Mesothelial cell of epicardium (in vitro differentiated cells): ENCODE measurements at places on chromosomes 3 and 15. TPM values are rescaled to one million over a fixed set of nuclear protein-coding genes. Genes with fewer than 3 reads are reported as not detected.

DNA sequence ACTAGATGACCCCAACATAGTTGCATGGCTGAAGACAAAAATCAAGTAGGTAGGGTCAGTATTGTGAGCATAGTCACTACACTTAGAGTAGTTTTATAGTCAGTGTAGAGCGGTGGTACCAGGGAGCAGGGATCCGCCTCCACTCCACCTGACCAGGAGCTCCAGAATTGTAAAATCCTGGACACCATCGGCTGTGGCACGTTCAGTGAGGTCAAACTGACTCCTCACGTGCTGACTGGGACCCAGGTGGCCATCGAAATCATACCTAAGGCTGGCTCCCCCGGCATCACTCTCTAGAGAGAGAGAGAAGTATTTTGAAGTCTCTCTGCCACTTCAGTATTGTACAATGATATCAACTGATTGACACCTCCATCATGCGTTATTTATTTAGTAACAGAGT, 59.7 kb upstream of the TAMM41 start:
- DNase-seq: no peak

DNA sequence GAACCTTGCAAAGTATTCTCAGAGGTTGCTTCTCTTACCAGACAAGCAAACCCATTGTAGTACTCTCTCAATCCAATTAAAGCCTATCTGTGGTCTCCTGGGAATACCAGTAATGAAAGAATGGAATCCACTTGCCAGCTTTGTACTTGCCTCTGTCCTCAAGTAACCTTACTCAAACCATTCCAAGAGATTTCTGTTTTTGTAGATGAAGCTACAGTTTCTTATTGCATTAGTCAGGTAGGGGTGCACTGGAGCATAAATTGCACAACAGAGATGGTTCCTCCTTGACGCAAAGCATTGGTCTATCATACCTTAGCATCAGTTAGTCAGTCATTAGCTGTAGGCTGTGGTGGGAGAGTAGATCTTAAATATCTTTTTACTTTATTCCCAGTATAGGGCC, 52.9 kb downstream of the BTLA start:
- no peak for DNase-seq

- no peak for DNase-seq
These were observed 9.0 kb downstream of the MIX23 start for GRCh38 chr3:122374034-122374433.

DNA sequence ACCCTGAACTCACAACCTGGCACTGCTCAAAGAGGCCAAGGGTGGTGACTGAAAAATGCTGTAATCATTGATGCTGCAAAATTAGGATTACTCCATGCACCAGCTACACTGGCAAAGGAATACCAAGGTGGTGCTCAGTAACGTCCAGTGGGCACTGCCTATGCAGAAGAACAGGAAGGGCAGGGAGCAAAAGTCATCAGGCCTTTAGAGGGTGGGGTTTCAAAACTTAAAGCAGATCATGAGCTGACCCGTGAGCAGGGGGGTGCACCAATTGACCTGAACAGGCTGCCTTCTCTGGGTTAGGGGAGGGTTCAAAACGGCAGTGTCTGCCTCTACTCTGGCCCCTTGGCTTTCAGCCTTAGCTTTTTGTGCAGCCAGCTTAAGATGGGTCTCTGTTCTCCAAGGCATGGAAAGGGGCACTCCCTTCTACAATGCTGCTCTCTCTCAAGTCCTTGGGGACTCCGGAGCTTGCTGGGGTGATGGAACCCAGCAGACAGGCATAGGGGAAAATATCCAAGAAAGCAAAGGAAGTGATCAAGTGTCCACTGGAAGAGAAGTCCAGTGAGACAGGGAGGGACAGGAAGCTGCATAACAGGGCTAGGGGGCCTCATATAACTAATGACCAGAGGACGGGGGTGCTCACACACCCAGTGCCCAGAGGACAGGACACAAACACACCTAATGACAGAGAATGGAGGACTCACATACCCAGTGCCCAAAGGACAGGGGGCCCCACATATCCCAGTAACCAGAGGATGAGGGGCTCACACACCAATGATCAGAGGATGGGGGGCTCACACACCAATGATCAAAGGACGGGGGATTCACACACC, 11.4 kb downstream of the RAB6B start:
- peak; percentile 26 for DNase-seq

DNA sequence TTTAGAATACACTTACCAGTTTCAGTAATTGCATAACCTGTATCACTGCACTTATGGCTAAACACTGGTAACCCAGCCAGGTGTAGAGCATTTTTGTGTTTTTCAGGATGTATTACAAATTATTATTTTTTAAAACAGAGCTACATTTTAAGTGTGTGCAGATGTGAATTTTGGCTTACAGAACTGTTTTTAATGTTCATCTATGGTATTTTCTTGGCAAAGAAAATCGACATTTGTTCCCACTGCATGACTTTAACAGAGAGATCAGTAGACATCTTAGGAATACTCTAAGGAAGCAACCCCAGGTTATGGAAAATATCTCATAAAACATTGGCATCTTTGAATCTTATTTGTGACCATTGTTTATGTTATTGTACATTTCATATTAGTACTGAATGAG, 73.3 kb downstream of the ATP13A4 start:
- DNase-seq: no peak

DNA sequence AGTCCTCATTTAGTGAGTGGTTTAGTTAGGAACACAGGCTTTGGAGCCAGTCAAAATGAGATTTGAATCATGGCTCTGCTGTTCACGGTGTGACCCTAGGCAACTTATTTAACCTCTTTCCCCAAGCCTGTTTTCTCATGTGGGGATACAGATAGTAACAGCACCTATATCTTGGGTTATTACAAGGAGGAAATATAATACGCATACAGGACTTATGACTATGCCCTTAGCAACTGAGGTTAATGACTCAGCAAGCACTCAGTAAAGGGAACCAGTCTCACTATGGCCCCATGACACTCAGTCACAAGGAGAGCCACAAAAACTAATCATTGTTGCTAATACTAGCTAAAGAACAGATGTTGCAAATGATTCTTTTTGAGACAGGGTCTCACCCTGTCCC, 45.9 kb downstream of the SUMF1 start:
- no peak for DNase-seq

DNA sequence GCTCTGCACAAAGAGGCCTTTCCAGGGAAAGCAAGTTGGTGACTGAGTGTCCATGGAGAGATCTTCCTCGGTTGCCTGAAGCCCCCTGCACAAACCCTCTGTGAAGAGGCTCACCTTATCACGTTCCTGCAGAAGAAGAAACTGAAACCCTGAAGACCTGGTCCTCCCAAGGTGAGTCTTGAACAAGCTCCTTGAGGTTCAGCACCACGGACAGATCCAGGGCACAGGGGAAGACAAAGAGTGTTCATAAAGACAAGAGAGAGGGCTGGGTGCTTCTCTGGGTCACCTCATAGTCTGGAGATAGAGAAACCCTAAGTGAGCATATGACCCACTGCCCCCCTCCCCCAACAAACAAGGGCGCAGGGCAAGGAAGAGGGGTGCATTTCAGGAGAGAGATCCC, 21.7 kb upstream of the TBC1D21 start:
- DNase-seq: peak; percentile 76

GRCh38 chr3:53585049-53585448, 90.6 kb downstream of the CACNA1D start:
- DNase-seq: no peak

- no peak for DNase-seq
These were observed 262.3 kb downstream of the GAP43 start for GRCh38 chr3:115885621-115886020.

DNA sequence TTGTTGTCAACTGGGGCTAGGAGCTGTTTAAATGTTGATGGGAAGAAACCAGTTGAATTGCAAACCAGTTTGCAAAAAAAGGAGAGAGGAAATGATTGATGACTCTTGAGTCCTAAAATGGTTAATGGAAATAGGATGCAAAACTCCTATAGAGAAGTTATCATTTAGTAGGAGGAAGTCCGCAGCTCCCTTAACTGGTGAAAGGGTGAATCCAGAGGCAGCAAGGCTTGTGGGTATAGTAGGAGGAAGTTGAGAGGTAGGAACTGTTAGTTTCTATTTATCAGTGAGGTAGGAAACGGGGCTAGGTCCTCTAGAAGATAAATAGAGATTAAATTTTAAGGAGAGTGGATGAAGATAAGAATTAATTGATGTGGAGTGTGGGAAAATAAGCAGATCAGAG, 15.4 kb downstream of the IREB2 start:
- no peak for DNase-seq

GRCh38 chr3:170701696-170702678, 116.1 kb upstream of the SLC7A14 start:
- no peak for DNase-seq

GRCh38 chr3:18238332-18238731, 186.8 kb downstream of the SATB1 start:
- no peak for DNase-seq

GRCh38 chr15:49902685-49903501, 216.1 kb downstream of the ATP8B4 start:
- no peak for DNase-seq

DNA sequence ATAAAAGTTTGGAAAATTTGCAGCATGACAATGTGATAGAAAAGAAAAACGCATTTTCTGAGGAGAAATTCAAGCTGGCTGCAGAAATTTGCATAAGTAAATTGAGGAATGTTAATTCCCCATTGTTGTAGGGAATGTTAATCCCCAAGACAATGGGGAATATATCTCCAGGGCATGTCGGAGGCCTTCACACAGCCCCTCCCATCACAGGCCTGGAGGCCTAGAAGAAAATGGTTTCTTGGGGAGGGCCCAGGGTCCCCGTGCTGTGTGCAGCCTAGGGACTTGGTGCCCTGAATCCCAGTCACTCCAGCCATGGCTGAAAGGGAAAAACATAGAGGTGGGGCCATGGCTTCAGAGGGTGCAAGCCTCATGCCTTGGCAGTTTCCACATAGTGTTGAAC, 101.1 kb downstream of the BOC start:
- no peak for DNase-seq

GRCh38 chr3:85706130-85706529, 747.3 kb downstream of the CADM2 start:
- no peak for DNase-seq

GRCh38 chr15:96595951-96596350, 265.5 kb downstream of the NR2F2 start:
- no peak for DNase-seq

- DNase-seq: no peak
These were observed 296.2 kb downstream of the ZBTB20 start for GRCh38 chr3:114850898-114851297.

DNA sequence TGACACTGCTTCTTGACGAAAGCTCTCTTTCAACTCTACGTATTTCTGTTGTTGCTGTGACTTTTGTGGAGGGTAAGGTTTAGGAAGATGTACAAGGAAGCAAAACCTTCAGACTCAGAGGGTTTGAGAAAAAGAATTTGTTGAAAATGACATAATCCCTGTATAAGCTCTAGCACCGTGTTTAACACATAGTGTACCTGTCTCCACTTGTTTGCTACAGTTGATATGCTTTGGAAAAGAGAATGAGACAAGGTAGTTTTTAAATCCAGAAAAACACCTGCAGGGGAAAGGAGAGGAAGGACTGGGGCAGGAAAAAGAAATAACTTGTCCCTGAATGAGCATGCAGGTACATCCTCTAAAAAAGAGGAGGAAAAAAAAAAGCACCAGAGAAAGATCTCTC, 29.6 kb upstream of the CP start:
- DNase-seq: no peak

DNA sequence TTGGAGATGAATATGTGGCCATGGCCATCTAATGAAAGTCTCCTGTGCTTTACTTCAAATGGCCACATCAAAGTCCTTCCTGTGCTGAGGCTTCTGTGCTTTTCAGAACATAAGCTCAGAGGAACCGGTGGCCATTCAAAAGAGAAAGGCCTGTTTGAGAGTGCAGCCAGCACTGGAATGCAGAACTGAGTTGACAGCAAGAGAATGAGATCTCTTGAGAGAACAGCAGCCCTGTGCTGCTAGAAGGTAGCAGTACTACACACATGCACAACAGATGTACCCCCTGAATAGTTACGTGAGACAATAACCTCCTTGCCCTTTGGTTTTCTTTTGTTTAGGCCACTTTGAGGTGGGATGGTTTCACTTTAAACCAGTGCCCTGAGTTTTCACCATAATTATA, 292.5 kb downstream of the PTPRG start:
- no peak for DNase-seq

- no peak for DNase-seq
These were observed 36.0 kb upstream of the ALDH1L1 start for GRCh38 chr3:126216416-126216815.

DNA sequence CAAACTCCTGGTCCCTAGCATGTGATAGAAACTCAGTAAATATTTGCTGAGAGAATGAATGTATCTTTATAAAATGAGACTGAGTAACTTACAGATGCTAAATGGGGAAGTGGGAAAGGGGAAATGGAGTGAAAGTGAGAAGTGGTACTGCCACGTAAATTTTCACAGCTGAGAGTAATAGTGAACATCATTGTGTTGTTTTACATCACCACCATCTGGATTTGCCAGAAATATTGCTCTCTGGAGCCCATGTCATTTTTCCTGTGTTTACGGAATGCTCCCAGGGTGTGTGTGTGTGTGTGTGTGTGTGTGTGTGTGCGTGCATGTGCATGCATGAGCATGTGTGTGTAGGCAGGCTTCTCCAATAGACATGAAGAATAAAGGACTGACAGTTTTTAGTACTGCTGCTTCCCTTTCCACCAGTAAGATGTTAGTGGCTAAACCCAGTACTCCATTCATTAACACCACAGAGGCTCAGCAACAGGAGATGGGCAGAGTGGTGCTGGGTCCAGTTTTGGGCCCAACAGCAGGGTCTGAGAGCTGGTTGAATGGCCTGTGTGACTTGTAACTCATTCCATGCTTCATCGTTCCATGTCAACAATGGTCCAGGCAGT, 57.3 kb downstream of the DIPK2A start:
- no peak for DNase-seq

GRCh38 chr3:117842086-117842485, 1132.5 kb downstream of the TUSC7 start:
- no peak for DNase-seq

DNA sequence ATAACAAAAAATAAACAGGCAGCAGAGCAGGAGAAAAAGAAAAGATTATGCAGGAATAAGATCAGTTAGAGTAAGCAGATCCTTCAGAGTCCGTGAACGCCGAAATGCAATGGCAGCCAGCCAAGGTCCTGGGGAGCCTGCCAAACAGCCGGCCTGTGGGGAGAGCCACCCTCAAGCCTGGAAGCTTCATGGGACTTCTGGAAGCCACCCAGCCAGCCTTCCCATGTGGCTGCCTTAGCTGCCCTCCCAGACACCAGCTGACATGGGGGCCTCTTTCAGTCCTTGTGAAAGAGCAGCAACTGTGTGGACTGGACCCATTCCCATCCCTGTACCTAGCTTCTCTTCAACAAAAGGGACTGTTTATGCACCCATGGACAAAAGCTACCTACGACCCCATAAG, 64.9 kb upstream of the RAD18 start:
- peak; percentile 85 for DNase-seq

- no peak for DNase-seq
These were observed 18.1 kb upstream of the PTPN23 start for GRCh38 chr3:47362701-47363100.

PDCD10 gene
- 34.3 to 36.9 TPM (median 35.3 TPM) in 3 replicates for total RNA-seq

CLDN1 gene
- total RNA-seq: 11.4 to 12.8 TPM (median 11.4 TPM) in 3 replicates

CEMIP gene
- 0.70 to 1.2 TPM (median 0.83 TPM) in 3 replicates for total RNA-seq

C3orf49 gene
- not detected in 3 replicates for total RNA-seq

GOLGA6L24 gene
- total RNA-seq: not detected in 3 replicates

ROBO2 gene
- total RNA-seq: 82.3 to 90.3 TPM (median 82.4 TPM) in 3 replicates

ACOX2 gene
- 29.4 to 31.0 TPM (median 30.9 TPM) in 3 replicates for total RNA-seq

FAM43A gene
- 10.5 to 11.3 TPM (median 11.0 TPM) in 3 replicates for total RNA-seq
